ENCODE measurements at places on chromosomes 16 and 17. TPM values are rescaled to one million over a fixed set of nuclear protein-coding genes. Genes with fewer than 3 reads are reported as not detected.

- H3K27me3 ChIP-seq: peaks cover 3% of the 10 kb centered on the region
- H3K36me3 ChIP-seq: no peaks in the 10 kb centered on the region
- H3K27ac ChIP-seq: no peak overlapping the region
- H3K4me1 ChIP-seq: no peaks in the 10 kb centered on the region
- DNase-seq: no peak
- no peak overlapping the region for H3K4me3 ChIP-seq
These were observed 55.4 kb downstream of the JPH3 start for GRCh38 chr16:87657621-87658192.

DNA sequence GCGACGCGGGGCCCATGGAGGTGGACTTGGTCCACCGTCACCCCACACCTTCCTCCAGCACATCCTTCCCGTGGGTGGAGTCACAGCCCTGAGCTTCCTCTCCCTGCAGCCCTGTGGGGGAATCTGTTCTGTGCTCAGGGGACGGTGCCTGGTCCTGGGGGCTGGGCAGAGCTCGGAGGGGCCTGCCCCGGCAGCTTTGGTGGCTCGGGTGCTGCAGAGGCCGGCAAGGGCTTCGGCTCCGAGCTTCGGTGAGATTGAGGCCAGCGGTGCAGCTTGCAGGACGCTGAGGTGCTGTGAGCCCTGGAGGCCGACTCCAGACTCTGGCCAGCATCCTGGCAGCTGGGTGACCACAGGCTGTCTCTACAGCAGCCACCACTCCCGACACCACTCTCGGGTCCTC, 36.4 kb downstream of the METRNL start:
- peaks cover 14% of the 10 kb centered on the region for H3K27me3 ChIP-seq
- H3K4me1 ChIP-seq: peaks cover 17% of the 10 kb centered on the region
- no peak overlapping the region for H3K27ac ChIP-seq
- no peak for DNase-seq

- no peak for DNase-seq
- peaks cover 26% of the 10 kb centered on the region for H3K4me1 ChIP-seq
- H3K4me3 ChIP-seq: no peak overlapping the region
- peaks cover 27% of the 10 kb centered on the region for H3K27me3 ChIP-seq
These were observed 85.6 kb upstream of the TNRC6C start for GRCh38 chr17:77872714-77873499.

DNA sequence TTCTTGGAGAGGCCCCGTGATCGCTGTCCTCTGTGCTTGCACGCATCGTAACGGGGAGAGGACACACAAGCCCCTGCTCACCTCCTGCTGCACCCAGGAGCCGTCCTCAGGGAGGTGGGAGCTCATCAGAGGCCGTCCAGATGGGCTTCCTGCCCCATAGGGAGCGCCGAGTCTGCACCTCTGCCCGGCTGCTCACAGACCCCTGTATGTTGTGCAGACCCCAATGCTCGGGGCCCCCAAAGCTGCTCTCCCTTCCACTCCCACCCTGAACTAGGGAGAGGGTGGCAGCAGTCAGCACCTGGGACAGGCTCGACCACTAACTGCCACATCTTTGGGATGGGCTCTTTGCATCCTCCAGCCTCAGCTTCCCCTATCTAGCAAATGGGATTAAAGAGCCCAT, 4.4 kb upstream of the ZNF469 start:
- H3K27me3 ChIP-seq: peaks cover 7% of the 10 kb centered on the region
- H3K27ac ChIP-seq: no peak overlapping the region
- DNase-seq: no peak
- no peak overlapping the region for H3K4me3 ChIP-seq
- H3K4me1 ChIP-seq: no peaks in the 10 kb centered on the region

GRCh38 chr16:2467528-2468232, 3.4 kb upstream of the NTN3 start:
- H3K27me3 ChIP-seq: peaks cover 25% of the 10 kb centered on the region
- no peaks in the 10 kb centered on the region for H3K36me3 ChIP-seq
- no peak for DNase-seq

- H3K36me3 ChIP-seq: peaks cover 4% of the 10 kb centered on the region
- no peak for DNase-seq
- no peak overlapping the region for H3K27ac ChIP-seq
These were observed 82.1 kb upstream of the NOL11 start for GRCh38 chr17:67635681-67636080.

- no peak for DNase-seq
- H3K4me3 ChIP-seq: no peak overlapping the region
- H3K27me3 ChIP-seq: no peaks in the 10 kb centered on the region
- H3K27ac ChIP-seq: no peak overlapping the region
- H3K36me3 ChIP-seq: no peaks in the 10 kb centered on the region
These were observed 206.5 kb upstream of the IRX3 start for GRCh38 chr16:54493061-54493460.

DNA sequence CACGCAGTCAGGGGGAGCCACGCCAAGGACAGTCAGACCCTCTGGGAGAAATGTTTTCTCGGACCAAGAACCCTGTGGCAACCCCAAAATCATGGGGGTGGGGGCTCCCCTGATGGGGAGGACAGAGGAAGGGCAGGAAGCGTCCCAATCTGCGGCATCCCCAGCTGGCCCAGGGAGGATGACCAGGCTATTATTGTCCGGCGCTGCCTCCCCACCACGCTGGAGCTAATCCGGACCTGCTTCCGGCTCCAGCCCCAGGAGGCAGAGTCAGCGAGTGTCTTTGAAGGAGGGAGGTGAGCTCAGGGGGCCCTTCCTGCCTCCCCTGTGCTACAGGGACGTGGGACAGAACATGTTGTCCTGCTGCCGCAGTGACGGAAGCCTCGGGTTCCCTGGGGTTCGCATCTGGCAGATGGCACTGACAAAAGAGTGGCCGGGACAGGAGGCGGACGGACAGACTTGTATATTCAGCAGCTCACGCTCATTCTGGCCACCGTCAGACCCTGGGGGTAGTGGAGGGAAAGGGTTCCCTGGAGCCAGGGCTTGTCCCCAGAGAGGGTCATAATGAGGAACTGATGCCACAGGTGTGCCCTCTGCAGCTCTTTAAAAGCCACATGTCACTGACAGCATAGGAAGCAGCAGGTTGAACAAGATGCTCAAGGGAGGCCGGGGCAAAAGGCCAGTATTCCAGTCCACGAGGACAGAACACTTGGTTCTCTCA, 54.3 kb upstream of the CDC42EP4 start:
- H3K4me3 ChIP-seq: no peak overlapping the region
- no peaks in the 10 kb centered on the region for H3K36me3 ChIP-seq
- DNase-seq: no peak

DNA sequence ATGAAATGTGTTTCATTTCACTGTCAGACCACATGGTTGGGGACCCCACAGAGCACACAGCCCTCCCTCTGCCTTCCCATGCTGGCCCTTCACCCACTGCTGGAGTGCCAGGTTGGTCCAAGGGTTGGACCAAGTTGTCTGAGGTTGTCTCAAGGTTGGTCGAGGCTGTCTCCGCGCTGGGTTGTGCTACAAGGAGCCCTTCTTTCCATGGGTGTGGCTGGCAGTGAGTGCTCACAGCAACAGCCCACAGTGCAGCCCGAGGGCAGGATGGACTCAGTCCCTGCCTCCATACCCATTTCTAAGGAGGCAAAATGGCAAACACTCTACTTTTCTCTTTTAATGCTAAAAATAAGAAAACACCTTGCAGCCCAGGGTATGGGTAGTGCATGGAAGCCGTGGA, 35.8 kb upstream of the STH start:
- no peak for DNase-seq
- H3K36me3 ChIP-seq: no peaks in the 10 kb centered on the region
- H3K27ac ChIP-seq: no peak overlapping the region
- peaks cover 14% of the 10 kb centered on the region for H3K27me3 ChIP-seq
- H3K4me3 ChIP-seq: no peak overlapping the region
- no peaks in the 10 kb centered on the region for H3K4me1 ChIP-seq

Gene KRTAP9-2
- not detected for total RNA-seq

Gene SEPTIN12
- total RNA-seq: not detected

Gene FLYWCH2
- total RNA-seq: 22.9 TPM

Gene TMEM100
- not detected for total RNA-seq

Gene MPV17L
- 0.34 TPM for total RNA-seq

Gene CREBBP
- total RNA-seq: 50.3 TPM

Gene VWA3A
- total RNA-seq: 0.10 TPM

Gene C1QTNF8
- not detected for total RNA-seq

All from activated T-helper 1 cell treated with anti-CD3 and anti-CD28 coated beads, Interleukin-12 subunit alpha, Interleukin-12 subunit beta, Interleukin-2, Interleukin-4 antibody, amounts not matched to agents 30 ng/mL and 10 ng/mL and 1 ng/mL, durations not matched to agents 14 hours and 24 hours and 36 hours (primary cell).